Occipital lobe (tissue), 3 donors: ENCODE measurements at places on chromosomes 7 and 10.

DNA sequence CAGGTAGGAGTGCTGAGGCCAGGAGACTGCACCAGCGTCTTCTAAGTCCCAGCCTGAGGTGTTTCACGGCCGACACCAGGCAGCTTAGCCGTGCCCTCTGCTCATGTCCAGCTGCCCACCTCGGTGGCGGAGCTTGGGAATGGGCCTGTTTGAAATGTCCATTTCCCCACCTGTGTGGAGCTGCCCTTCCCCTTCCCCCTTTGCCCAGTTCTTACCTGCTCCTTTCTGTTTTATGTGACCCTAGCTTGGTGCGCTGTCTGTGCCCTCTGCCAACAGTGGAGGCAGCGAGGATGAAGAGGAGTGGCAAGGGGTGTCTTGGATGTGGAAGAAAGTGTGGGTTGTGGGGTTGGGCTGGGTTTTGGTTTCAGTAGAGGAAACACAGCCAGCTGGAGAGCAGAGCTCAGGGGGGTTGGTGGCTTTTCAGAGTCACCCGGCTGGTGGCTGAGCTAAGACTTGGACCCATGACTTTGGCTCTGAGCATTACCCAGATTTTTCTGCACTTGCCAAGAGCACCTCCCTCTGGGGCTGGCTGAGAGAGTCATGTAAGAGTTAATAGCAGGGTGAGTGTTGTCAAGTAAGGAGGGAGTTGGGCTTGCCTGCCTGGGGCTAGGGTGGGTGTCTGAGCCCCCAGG lies 37.4 kb downstream of the GBX1 start:
- no peak for DNase-seq

DNA sequence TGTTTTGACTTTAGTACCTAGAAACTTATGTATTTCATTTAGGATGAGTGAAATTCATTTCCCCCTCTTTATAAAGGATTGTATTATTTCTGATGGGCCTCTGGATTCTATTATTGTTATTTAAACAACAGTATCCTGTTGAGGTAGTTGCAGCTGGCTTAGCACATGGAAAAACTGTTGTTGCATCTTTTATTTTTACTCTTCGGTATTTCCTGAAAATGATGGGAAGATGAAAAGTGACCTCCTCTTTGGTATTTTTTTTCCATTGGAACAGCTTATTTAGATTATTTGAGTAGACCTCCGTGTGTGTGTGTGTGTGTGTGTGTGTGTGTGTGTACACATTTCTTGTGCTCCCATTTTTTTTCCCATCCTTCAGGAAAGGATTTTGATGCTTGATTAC lies 129.8 kb downstream of the PRKG1 start:
- DNase-seq = no peak

DNA sequence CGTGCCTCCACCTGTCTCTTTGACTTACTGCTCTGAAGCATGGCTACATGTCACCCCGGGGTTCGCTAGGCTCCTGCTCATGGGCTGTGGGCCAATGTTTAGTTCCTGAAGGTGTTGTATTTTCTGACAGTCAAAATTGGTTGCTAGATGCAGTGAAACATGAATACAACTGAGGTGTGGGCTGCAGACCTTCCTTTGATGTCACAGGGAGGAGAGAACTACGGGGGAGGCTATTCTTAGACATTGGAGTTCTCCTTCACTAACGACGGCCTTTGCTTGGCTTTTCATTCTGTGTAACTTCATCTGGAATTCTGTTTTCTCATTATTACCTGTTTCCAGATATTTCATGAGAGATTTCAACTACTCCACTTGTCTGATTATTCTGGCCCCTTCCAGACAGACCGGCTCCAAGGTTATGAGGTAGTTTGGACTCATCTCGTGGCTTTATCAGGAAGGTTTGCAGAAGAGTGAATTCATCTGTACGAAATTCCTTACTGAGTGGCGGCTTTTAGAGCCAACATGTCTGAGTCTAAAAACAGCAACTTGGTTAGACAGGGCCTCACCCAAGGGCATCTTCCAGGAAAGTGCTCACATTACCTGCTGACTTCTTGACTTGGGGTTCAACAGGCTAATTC lies 774.7 kb downstream of the SUGCT start:
- no peak for DNase-seq

DNA sequence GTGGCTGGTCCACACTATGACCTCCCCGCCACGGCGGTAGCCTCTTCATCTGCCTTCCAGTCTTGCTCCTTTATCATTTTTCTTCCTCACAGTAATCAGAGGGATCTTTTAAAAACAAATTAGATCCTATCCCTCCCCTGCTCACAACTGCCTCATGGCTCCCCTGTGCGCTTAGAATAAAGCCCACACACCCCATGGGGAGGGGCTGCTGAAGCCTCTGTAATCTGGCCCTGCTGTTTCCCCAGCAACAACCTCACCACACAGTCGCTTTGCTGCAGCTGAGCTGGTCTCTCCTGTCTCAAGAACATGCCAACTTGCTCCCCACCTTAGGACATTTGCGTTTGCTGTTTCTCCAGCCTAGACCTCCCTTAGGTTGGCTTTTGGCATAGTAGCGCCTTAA lies 41.0 kb downstream of the SP8 start:
- DNase-seq = no peak

DNA sequence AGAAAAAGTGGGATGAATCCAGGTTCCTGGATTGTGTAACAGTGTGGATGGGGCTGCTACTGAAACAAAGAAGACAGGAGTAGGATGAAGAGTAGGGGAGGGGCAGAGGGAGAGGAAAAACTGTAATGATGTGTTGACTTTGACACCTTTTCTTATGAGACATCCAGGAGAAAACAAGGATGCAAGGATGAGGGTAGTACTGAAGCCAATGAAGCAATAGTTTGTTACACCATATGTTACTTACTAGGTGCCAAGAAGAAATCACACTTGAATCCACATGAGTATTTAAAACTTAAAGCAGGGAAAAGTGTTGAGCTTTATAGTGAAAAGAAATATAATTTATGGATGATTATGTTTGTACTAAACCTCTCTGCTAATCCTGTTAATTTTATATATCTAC lies 420.6 kb downstream of the ARL4A start:
- no peak for DNase-seq

GRCh38 chr10:8639486-8640185 lies 585.1 kb downstream of the GATA3 start:
- DNase-seq = no peak

GRCh38 chr10:101644002-101644401 lies 51.0 kb downstream of the FBXW4 start:
- DNase-seq = no peak

GRCh38 chr7:137873979-137874777 lies 27.4 kb upstream of the DGKI start:
- DNase-seq = no peak

GRCh38 chr7:91942312-91942711 lies 1.6 kb downstream of the AKAP9 start:
- DNase-seq = no peak

GRCh38 chr7:21355406-21355874 lies 72.4 kb upstream of the SP4 start:
- no peak for DNase-seq

DNA sequence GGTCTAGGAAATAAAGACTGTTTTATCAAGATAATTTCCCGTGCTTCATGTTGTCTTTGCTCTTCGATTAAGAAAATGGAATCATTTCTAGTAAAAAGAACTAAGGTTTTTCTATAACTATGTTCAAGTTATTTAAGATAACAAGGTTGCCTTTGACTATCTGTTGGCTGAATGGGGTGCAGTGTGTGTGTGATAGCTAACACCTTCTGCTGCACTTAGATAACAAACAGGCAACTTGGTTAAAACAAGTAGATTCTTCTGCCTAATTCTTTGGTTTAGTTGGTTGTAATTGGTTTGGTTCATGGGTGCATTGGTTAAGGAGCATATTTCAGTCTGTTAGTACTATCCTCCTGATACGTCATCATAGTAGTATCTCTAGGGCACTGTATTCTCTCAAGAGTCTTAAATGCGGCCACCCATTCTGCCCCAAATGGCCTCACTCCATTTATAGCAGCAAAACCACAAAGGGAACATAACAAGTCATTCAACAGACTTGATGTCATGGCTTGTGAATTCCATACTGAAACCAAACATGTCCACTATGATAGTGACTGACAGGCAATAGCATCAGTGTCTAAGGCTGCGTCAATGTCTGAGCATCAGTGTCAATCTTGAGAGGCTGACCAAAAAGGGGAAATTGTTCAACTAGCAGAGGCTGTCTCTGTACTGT lies 55.7 kb downstream of the CCDC3 start:
- no peak for DNase-seq

DNA sequence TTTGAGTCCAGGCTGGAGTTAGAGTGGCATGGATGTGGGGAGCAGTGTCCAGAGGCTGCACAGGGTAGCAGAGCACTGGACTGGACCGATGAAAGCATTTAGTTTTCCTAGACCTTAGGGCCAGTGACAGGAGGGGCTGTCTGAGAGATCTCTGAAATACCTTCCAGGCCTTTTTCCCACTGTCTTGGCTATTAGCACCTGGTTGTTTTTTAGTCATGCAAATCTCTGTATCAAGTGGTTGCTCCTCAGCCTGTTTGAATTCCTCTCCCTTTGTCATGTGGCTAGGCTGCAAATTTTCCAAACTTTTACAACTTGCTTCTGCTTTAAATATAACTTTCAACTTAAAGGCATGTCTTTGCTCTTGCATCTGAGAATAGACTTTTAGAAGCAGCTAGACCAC lies 504.3 kb upstream of the VSTM2A start:
- DNase-seq = no peak

DNA sequence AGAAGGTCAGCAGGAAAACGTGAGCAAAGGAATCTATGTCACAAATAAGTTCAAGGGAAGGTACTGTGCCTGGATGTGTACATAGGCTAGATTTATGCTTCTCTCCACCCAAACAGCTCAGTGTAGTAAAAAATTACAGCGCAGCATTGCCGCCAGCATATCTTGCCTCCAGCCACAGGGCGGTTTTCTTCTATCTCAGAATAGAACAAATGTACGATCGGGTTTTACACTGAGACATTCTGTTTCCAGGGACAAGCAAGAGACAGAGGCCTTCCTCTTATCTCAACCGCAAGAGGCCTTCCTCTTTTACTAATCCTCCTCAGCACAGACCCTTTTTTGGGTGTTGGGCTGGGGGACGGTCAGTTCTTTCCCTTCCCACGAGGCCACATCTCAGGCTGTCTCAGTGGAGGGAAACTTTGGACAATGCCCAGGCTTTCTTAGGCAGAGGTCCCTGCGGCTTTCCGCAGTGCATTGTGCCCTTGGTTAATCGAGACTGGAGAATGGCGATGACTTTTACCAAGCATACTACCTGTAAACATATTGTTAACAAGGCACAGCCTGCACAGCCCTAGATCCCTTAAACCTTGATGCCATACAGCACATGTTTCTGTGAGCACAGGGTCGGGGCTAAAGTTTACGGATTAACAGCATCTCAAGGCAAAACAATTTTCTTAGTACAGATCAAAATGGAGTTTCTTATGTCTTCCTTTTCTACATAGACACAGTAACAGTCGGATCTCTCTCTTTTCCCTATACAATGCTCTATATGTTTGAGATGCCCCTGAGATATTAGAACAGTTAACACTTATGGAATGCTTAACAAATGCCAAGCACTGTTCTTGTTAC lies 11.6 kb upstream of the ABHD11 start:
- no peak for DNase-seq

GRCh38 chr7:30743371-30744074 lies 8.4 kb upstream of the INMT start:
- DNase-seq = no peak
